Stimulated activated CD8-positive, alpha-beta memory T cell treated with anti-CD3 and anti-CD28 coated beads, Interleukin-7, amount 100 ng/mL, for 24 hours (primary cell): ENCODE measurements at places on chromosomes 1 and 21.

DNA sequence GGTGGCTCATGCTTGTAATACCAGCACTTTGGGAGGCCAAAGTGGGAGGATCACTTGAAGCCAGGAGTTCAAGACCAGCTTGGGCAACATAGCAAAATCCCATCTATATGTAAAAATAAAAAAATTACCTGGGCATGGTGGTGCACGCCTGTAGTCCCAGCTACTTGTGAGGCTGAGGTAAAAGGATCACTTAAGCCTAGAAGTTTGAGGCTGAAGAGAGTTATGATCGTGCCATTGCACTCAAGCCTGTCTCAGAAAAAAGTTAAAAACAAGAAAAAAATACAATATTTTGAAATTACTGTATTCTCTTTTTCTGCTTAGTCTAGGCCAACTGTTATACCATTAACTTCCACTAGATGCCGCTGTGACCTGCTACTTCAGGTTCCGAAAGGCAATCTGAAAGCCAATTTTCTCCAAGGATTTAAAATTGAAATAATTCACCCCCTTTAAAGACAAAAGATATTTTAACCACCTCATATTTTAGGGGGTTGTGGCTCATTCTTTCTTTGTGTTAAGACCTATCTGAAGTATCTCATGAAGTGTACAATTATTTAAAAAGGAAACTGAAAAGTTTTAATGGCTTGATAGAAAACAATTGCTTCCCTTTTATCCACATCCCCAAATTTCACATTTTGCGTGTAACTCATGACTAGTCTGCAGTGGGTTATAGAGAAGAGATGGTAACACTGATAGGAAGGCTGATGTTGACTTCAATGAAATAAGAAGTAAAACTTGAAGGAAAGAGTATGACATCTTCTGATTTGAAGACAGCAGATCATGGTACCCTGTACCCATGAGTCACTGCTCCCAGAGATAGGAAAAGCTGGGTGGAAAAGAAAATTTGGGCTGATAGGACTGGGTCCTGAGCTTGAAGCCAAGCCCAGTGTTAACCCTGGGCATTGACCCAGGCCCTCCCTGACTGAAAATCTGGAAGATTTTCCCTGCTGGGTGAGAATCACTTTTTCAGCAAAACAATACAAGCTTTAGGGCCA, 24.4 kb upstream of the CLDN14 start:
- no peak for DNase-seq

GRCh38 chr1:174913225-174913903, 86.4 kb upstream of the CACYBP start:
- no peak for DNase-seq

- no peak for DNase-seq
Observed at GRCh38 chr1:154329152-154329521, 3.8 kb downstream of the ATP8B2 start.

DNA sequence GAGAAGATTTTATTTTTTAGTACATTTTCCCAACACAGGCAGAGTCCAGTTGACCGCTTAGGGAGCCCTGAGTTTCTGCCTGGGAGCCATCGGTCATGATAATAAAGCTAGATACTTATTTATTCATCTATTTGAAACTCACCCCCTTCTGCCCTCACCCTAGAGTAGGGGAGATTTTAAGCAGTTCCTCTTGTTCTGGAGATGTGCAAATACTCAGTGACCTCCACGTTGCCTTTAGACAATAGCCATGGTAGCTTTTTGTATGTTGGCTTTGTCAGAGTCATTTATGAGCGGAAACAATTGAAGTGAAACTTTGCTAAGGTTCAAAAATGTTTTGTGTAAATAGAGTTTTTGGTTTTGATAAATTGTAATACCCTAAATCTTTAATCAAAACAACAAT, 45.7 kb upstream of the PLPPR4 start:
- no peak for DNase-seq

GRCh38 chr1:31848381-31848897, 32.6 kb upstream of the SPOCD1 start:
- DNase-seq: no peak

- DNase-seq: no peak
Observed at GRCh38 chr21:43012596-43012995, 38.2 kb downstream of the PKNOX1 start.

GRCh38 chr21:33755354-33755753, 113.1 kb downstream of the ITSN1 start:
- no peak for DNase-seq

- no peak for DNase-seq
Observed at GRCh38 chr1:76824106-76824505, 43.2 kb upstream of the ST6GALNAC5 start.

DNA sequence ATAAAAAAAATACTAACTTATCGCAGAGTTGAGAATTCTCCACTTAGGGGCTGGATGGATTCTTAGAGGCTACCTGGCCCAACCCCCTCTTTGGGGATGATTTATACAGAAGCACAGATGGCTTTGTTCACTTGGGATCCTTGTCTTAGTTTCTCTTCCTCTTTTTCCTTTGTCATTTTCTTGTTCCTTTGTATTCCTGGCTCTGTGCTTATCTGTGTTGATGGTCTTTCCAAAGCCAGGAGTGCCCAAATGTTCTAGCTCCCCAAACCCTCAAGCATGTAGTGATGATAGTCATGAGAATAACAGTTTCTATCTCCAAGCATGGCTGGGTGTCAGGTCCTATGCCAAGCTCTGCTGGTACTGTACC, 27.4 kb downstream of the EPHB2 start:
- no peak for DNase-seq

DNA sequence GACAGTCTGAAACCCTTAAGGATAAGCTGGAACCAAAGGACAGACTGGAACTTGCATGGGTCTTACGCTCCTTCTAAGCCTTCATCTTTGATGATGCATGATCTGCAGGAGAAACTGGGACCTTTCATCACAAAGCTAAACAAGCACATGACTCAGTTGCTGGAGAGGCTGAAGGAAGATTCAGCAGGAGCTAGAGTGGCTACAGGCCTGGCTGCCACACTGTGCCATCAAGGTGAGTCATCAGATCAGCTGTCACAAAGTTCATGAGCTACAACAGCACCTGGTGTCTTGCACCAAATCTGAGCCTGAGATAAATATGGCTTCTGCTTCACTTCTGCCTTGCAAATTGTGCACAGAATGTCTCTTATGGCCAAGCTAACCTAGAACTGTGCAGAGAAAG, 95.5 kb upstream of the MARK1 start:
- no peak for DNase-seq

DNA sequence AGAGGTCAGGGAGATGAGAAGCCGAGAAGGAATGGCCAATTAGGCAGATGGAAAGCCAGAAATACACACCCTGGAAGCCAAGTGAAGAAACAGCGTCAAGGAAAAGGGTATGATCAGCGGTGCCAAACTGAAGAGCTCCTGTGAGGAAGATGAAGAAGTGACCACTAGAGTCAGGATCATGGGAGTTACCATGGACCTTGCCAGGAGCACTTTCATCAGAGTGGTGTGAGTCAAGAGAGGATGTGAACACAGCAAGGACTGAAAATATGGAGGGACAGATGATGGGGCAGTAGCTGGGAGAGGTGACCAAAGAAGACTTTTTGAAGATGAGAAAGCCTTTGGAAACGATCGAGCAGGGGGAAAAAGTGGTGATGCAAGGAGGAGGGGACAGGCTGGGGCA, 50.4 kb downstream of the CD34 start:
- DNase-seq: no peak

GRCh38 chr1:244047621-244048255, 3.3 kb upstream of the ZBTB18 start:
- DNase-seq: no peak

DNA sequence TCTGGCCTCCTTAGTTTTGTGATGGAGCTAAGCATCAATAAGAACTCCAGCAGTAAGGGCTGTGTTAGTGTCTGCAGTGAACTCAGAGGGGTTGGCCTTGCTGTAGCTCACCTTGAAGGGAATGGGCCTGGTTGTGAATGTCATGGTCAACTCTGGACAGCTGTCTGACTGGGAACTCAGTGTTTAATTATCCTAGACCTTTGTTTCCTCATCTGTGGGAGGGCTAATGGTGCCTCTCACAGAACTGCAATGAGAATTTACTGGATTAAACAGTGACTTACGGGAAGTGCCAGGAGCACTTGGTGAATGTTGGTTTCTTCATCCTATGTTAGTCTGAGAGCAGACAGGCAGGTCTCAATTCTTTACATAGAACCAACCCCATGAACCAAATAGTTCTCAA, 23.7 kb downstream of the HMGCS2 start:
- DNase-seq: no peak

DNA sequence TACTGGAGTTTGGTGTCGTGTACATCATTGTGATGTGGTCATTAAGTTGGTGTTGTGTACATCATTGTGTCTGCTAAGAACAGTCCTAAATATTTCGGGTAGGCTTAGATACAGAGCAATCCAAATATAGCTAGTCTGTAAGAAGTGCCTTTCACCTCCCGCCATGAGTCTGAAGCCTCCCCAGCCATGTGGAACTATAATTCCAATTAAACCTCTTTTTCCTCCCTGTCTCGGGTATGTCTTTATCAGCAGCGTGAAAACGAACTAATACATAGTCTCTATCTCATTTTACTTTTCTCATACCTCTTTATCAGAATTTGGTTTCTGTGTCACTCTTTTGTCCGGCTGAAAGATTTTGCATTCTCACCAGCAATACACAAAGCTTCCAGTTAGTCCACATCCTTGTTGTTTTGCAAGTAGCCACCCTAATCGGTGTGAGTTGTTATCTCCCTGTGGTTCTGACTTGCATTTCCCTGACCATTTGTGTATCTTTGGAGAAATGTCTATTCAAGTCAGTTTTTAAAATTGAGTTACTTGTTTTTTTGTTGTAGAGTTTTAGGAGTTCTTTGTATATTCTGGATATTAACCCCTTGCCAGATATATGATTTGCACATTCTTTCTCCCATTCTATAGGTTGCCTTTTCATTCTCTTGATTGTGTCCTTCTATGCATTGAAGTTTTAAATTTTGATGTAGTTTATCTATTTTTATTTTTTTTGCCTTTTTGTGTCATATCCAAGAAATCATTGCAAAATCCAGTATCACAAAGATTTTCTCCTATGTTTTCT, 56.5 kb downstream of the FNBP1L start:
- no peak for DNase-seq

- no peak for DNase-seq
Observed at GRCh38 chr1:107930292-107930691, 34.7 kb downstream of the VAV3 start.

DNA sequence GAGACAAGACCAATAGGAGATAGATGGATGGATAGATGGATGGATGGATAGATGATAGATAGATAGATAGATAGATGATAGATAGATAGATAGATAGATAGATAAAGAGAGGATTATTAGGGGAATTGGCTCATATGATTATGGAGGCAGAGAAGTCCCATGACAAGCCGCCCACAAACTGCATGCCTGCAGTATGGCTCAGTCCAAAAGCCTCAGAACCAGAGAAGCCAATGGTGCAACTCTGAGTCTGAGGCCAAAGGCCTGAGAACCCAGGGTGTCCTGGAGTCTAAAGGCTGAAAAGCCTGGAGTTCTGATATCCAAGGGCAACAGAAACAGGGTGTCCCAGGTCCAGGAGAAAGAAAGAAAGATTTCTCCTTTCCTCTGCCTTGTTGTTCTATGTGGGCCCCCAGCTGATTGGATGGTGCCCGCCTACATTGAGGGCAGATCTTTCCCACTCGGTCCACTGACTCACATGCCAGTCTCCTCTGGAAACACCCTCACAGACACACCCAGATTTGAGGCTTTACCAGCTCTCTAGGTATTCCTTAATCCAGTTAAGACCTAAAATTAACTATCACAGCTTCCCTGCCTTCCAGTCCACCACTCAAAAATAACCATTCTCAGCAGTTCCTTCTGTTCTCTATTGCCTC, 39.6 kb upstream of the IRF2BP2 start:
- DNase-seq: no peak

- no peak for DNase-seq
Observed at GRCh38 chr1:87215592-87215991, 113.1 kb upstream of the LMO4 start.

DNA sequence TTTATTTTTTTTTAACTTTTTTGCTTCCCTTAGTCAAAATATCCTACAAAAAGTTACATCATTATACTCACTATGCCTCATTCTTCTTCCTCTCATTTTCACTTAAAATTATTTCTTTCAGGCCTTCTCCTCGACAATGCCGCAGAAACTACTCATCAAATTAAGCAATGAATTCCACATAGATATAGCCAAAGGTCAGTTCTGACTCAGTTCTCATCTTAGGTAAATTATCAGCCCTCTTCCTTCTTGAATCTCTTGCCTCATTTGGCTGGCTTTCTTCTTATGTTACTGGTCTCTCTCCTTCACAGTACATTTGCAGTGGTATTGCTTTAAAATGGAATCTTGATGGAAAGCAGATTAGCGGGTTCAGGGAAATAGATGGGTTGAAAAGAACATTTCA, 260.7 kb upstream of the BRINP3 start:
- DNase-seq: no peak

GRCh38 chr21:31092832-31093625, 54.8 kb upstream of the KRTAP19-8 start:
- DNase-seq: no peak

- no peak for DNase-seq
Observed at GRCh38 chr1:28147264-28148094, 29.0 kb downstream of the PTAFR start.

- DNase-seq: no peak
Observed at GRCh38 chr1:246795906-246796694, 71.9 kb downstream of the SCCPDH start.

GRCh38 chr1:208731981-208732821, 488.0 kb upstream of the PLXNA2 start:
- no peak for DNase-seq

DNA sequence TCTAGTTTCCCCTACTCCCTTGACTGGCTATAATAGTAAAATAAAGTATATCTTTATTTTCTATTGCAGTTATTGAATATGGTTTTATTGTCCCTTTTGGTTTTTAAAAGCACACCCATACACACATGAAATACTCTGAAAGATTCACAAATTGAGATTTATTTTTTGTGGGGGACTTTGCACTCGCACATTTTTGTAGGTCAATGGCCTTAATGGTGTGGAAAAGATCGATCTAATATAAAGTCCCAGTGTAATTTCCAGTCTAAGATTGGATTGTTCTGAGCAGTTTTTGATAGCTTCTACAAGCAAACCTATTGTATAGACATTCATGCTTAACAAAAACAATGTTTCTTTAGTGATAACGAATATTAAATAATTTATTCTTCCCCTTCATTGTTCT, 59.5 kb upstream of the INSL5 start:
- no peak for DNase-seq

DNA sequence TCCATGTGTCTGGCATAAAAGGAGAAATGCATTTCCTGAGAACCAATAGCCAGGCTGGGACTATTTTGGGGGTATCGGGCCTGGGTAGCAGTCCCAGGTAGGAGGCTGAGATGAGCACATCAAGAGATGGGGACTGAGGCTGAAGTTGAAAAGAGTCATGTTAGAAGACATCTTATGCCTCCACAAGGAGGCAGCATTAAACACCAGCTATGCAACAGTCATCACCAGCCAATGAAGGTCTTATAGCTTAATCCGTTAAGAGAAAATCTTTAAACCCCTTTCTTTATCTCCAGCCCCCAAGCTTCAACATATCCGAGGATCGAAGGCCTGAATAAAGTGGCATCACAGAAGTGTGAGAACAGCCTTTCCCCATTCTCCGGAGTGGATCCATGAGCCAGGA, 640.7 kb upstream of the PTBP2 start:
- DNase-seq: no peak
